ENCODE measurements at places on chromosomes 1 and 21.

GRCh38 chr1:206930210-206930798 is 8.6 kb upstream of the FCMR start:
- no peaks in the 10 kb centered on the region for H3K36me3 ChIP-seq
- peak overlapping the region; percentile 59 for H3K4me3 ChIP-seq
- H3K4me1 ChIP-seq: peaks cover 44% of the 10 kb centered on the region
- peak overlapping the region; percentile 93 for H3K27ac ChIP-seq
- peak; percentile 78 for DNase-seq
- H3K27me3 ChIP-seq: no peaks in the 10 kb centered on the region

DNA sequence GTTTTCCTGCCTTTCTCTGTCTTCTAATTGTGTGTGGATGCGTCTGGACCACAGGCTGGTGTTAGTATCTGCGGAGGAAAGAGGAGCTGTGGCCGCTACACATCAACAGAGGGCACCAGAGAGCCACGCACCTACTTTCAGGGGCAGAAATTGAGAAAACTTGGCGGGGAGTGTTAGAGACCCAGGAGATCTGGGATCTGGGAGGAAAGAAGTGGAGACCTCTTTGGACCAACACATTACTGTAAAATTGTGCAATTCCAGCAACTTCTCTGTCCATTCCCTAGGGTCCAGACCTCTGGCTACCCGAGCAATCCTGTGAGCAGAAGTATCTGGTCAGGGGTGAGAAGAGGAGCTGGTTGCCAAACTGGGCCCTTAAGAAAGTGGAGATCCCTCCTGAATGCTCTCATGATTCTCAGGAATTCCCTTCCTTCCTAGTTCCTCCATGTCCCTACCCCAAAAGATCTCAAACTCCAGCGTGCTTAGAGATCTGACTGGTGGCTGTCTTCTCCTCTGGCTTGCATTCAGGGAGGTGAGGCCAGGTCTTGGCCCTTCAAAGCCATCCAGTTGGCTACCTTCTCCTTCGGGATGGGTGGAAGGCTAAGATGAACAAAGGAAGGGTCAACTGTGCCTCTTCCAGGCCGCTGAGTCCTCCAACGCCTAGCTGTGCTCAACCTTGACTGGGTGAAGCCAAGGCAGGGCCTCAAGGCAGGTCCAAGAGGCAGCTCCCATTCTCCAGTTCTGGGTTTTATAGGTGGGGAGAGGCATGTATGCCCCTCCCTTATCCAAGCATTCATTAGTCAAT is 1.2 kb upstream of the KIRREL1 start:
- H3K4me1 ChIP-seq: peaks cover 2% of the 10 kb centered on the region
- peak; percentile 59 for DNase-seq
- no peak overlapping the region for H3K27ac ChIP-seq

GRCh38 chr1:57024855-57025254 is 59.0 kb upstream of the C8B start:
- no peak overlapping the region for H3K27ac ChIP-seq
- no peaks in the 10 kb centered on the region for H3K4me1 ChIP-seq
- no peaks in the 10 kb centered on the region for H3K36me3 ChIP-seq
- DNase-seq: no peak
- H3K4me3 ChIP-seq: no peak overlapping the region

GRCh38 chr1:87169263-87169910 is 159.3 kb upstream of the LMO4 start:
- no peaks in the 10 kb centered on the region for H3K36me3 ChIP-seq
- no peaks in the 10 kb centered on the region for H3K4me1 ChIP-seq
- H3K4me3 ChIP-seq: no peak overlapping the region
- peaks cover 20% of the 10 kb centered on the region for H3K27me3 ChIP-seq
- H3K27ac ChIP-seq: no peak overlapping the region

GRCh38 chr1:70581661-70582060 is 170.6 kb downstream of the CTH start:
- H3K27me3 ChIP-seq: no peaks in the 10 kb centered on the region
- no peak overlapping the region for H3K4me3 ChIP-seq
- no peak overlapping the region for H3K27ac ChIP-seq
- no peak for DNase-seq

DNA sequence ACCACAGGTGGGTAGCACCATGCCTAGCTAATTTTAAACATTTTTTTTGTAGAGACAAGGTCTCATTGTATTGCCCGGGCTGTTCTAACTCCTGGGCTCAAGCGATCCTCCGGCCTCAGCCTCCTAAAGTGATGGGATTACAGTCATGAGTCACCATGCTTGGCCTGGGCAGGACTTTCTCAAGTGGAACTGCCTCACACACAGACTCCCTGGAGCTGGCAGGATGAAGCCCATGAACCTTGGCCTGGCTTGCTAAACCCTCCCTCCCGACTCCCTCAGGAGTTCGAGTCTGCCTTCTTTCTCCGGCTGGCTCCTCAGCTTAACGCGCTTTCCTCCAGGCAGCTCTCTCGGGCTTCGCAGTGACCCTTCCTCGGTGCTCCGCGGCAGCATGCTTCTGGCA is 7.7 kb upstream of the ECE1 start:
- no peaks in the 10 kb centered on the region for H3K27me3 ChIP-seq
- H3K4me3 ChIP-seq: peak overlapping the region; percentile 18
- H3K36me3 ChIP-seq: peaks cover 17% of the 10 kb centered on the region
- peak overlapping the region; percentile 99 for H3K27ac ChIP-seq

GRCh38 chr1:48678710-48679505 is 97.8 kb downstream of the BEND5 start:
- no peak for DNase-seq
- no peaks in the 10 kb centered on the region for H3K4me1 ChIP-seq

DNA sequence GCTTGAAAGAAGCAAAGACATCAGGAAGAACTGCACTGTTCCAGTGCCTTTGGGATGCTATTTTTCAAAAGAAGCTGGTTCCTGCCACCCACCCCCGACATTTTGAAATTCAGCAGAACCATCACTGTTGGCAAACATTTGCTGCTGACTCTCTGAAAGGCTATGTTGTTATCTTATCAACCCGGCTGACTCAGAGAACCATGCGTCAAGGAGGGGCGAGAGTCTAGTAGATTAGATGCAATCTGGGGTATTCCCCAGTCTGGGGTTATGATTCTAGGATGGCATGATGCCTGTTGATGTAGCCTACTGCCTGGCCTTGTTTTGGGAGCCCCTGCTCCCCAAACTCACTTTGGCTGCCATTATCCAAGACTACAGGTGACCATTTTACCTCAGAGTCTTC is 267.8 kb upstream of the RUNX1 start:
- H3K27ac ChIP-seq: no peak overlapping the region
- H3K4me1 ChIP-seq: no peaks in the 10 kb centered on the region
- H3K4me3 ChIP-seq: no peak overlapping the region
- H3K36me3 ChIP-seq: no peaks in the 10 kb centered on the region

DNA sequence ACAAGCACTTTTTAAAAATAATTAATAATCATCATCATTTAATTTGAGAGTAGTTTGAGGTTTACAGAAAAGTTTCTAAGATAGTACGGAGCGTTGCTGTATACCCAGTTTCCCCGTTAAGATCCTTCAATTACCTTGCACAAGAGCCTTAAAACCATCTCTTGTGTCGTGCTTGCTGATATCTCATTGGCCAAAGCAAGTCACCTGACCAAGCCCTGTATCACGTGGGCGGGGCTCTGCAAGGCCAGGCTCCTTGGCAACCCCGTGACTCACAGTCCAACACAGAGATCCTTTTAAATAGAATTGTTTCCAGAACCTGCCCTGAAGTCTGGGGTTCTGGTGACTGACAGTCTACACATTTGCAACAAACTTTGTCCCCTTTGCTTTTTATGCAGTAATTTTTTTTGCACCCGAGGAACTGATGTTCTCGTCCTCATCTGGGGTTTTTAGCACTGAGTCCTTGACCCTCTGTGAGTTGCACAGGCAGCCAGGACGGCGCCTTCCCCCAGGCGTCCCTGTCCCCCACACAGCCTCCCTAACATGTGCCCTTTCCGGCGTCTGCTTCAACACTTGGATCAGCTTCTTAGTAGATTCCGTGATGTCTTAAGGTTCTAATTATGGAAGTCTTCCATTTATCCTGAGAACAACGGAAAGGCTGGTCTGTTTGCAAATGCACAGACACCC is 183.3 kb upstream of the TMEM51 start:
- no peak overlapping the region for H3K27ac ChIP-seq
- no peaks in the 10 kb centered on the region for H3K36me3 ChIP-seq
- peaks cover 3% of the 10 kb centered on the region for H3K27me3 ChIP-seq
- DNase-seq: peak; percentile 58
- H3K4me3 ChIP-seq: no peak overlapping the region

DNA sequence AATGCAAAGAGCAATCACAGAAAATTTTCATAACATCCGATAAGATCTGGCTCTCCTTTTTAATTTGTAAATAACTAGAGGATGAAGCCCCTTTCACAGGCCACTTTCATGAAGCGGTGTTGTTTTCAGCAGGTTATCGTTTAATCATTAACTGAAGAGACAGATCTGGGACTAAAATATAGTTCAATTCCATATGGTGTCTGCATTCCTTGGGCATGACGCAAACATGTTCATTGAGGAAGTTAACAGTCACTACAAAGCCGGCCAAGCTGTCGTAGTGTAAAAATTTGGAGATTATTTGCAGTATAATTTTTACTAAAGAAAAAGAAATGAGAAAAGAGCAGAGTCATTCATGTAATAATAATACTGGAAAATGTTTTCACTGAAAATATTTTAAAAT is 565.2 kb upstream of the ADAMTS5 start:
- DNase-seq: no peak
- no peak overlapping the region for H3K27ac ChIP-seq
- H3K27me3 ChIP-seq: no peaks in the 10 kb centered on the region
- no peaks in the 10 kb centered on the region for H3K4me1 ChIP-seq
- H3K4me3 ChIP-seq: no peak overlapping the region
- no peaks in the 10 kb centered on the region for H3K36me3 ChIP-seq

DNA sequence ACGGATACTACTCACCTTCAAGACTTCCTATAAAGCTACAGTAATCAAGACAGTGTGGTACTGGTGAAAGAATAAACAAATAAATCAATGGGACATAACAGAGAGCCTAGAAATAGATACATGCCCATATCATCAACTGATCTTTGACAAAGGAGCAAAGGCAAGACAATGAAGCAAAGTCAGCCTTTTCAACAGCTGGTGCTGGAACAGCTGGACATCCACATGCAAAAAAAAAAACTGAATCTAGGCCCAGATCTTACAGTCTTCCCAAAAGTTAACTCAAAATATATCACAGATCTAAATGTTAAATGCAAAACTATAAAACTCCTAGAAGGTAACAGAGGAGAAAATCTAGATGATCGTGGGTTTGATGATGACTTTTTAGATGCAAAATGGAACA is 170.3 kb downstream of the MIS18A start:
- no peak overlapping the region for H3K4me3 ChIP-seq
- no peak for DNase-seq
- no peaks in the 10 kb centered on the region for H3K27me3 ChIP-seq
- H3K27ac ChIP-seq: no peak overlapping the region

DNA sequence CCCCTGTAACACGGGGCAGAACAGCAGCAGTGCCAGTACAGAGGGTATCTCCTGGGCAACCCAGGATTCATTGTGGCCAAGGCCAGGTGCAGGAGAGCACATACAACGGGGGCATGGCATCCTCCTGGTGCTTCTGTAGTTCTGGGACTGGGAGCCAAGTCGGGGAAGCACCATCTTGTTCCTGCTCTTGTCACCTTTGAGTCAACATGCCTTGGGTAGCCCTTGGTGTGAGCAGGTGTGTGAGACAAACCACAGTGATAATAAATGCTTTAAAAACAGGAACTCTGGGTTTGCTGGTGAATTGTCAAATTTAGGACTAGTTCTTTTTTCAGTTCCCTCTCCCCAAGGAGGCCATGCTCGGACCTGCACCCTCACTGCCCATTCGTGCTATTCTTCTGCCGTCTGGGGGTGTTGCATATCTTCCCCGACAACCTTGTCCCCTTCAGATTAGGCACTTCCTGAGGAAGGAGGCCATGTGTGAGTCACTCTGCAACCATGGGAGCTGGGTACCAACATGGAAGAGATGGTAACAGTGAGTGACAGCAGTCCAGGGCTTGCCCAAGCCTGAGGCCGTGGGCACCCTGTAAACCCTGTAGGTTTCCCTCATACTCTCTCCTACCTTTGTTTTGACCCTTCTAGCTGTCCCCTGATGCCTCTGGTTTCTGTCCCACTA is 150.2 kb downstream of the GRIK3 start:
- peaks cover 15% of the 10 kb centered on the region for H3K27me3 ChIP-seq
- H3K36me3 ChIP-seq: no peaks in the 10 kb centered on the region
- H3K4me1 ChIP-seq: no peaks in the 10 kb centered on the region
- DNase-seq: no peak
- H3K27ac ChIP-seq: no peak overlapping the region
- no peak overlapping the region for H3K4me3 ChIP-seq

GRCh38 chr1:47724432-47724999 is 272.7 kb downstream of the TRABD2B start:
- no peaks in the 10 kb centered on the region for H3K36me3 ChIP-seq
- H3K4me3 ChIP-seq: no peak overlapping the region
- peaks cover 42% of the 10 kb centered on the region for H3K27me3 ChIP-seq
- peaks cover 14% of the 10 kb centered on the region for H3K4me1 ChIP-seq
- H3K27ac ChIP-seq: no peak overlapping the region

DNA sequence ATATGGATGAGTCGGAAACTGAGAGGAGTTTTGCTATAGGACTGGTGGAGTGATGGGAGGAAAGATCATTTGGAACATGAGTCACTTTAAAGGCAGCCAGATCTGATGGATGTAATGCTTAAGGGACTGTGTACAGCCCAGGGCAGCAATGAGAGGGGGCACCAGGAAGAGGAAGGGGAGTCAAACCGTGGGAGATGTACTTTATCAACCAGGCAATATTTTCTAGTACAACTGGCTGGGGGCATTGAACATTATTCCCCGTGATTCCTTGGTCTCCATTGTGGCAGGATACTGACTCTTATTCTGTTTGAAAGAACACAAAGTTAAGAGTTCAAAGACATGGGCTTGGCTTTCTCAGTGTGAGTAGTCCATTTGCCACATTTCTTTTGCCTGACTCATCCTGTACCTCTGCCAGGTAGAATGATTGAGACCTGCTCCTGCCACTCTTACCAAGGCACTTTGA is 268.2 kb upstream of the NR5A2 start:
- H3K36me3 ChIP-seq: no peaks in the 10 kb centered on the region
- H3K27ac ChIP-seq: no peak overlapping the region
- peaks cover 3% of the 10 kb centered on the region for H3K27me3 ChIP-seq
- DNase-seq: no peak
- no peaks in the 10 kb centered on the region for H3K4me1 ChIP-seq

DNA sequence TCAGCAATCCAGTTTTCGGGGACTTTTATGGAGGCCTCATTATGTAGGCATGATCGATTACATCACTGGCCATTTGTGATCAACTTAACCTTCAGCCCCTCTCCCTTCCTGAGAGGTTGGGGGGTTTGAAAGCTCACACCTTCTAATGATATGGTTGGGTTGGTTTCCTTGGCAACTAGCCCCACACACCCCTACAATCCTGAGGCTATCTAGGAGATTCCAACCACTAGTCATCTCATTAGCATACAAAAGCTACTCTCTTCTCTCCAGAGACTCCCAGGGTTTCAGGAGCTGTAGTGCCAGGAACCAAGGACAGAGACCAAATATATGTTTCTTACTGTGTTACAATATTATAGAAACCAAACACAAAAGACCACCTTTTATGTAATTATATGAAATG is 35.2 kb upstream of the ZNF326 start:
- H3K27ac ChIP-seq: no peak overlapping the region
- peaks cover 1% of the 10 kb centered on the region for H3K27me3 ChIP-seq
- H3K4me1 ChIP-seq: peaks cover 6% of the 10 kb centered on the region
- H3K36me3 ChIP-seq: no peaks in the 10 kb centered on the region
- DNase-seq: no peak
- no peak overlapping the region for H3K4me3 ChIP-seq
